ENCODE measurements at places on chromosomes 1 and 21. TPM values are rescaled to one million over a fixed set of nuclear protein-coding genes. Genes with fewer than 3 reads are reported as not detected.

Gene SPRR2B
- not detected for total RNA-seq

Gene RIIAD1
- total RNA-seq: not detected

Gene TSPAN1
- not detected for total RNA-seq

Gene CYP4A22
- total RNA-seq: not detected

Gene OR10T2
- not detected for total RNA-seq

Gene ADAMTS1
- 0.96 TPM for total RNA-seq

Gene TRIM46
- 12.4 TPM for total RNA-seq

Gene WDR4
- 27.2 TPM for total RNA-seq

Gene CLDN17
- total RNA-seq: not detected

DNA sequence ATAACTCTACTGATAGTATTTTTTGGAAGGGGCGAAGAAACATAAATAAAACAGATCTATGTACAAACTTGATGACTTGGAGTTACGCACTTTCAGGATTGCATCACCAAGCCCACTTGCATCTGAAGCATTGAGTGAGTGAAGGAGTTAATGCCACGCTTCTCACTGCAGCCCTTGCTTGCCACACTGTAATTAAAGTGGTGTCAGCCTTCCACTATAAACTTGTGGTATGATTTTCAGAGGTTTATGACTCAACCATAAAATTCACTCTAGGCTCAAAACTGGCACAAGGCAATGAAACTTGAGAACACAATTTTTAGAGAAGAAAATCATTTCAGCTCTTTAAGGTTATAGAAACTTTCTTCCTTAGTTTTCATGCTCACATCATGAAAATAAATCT, 93.9 kb upstream of the PRMT6 start:
- H3K4me1 ChIP-seq: no peaks in the 10 kb centered on the region
- no peak for DNase-seq
- H3K4me3 ChIP-seq: no peak overlapping the region
- H3K27ac ChIP-seq: no peak overlapping the region
- H3K27me3 ChIP-seq: no peaks in the 10 kb centered on the region
- H3K36me3 ChIP-seq: no peaks in the 10 kb centered on the region

- H3K4me1 ChIP-seq: peaks cover 45% of the 10 kb centered on the region
- H3K27ac ChIP-seq: peak overlapping the region; percentile 57
- no peak for DNase-seq
- peak overlapping the region; percentile 59 for H3K4me3 ChIP-seq
These were observed 21.0 kb downstream of the CD2 start for GRCh38 chr1:116775116-116775752.

GRCh38 chr1:76781447-76781846, 85.8 kb upstream of the ST6GALNAC5 start:
- H3K27me3 ChIP-seq: peaks cover 2% of the 10 kb centered on the region
- H3K4me3 ChIP-seq: no peak overlapping the region
- H3K27ac ChIP-seq: no peak overlapping the region
- H3K4me1 ChIP-seq: no peaks in the 10 kb centered on the region
- no peak for DNase-seq

DNA sequence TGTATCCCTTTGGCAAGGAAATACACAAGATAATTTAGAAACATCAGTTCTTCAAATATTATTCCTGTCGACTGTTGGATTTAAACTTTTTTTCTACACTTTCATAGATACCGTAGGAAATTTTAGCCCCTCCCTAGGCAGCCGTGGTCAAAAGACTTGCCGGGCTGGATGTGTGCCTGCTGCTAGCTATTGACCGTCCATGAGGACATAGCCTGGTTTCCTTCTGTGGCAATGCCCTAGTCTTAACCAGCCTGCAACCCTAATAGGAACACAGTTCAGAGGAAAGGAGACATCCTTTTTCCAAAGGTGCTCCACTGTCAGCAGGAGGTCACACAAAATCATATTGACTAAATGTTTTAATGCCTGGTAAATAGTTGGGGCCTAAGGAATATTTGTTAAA, 20.4 kb upstream of the KIAA1614 start:
- no peak for DNase-seq
- H3K27me3 ChIP-seq: peaks cover 2% of the 10 kb centered on the region
- peaks cover 6% of the 10 kb centered on the region for H3K4me1 ChIP-seq

- no peaks in the 10 kb centered on the region for H3K27me3 ChIP-seq
- peak overlapping the region; percentile 83 for H3K4me3 ChIP-seq
- H3K36me3 ChIP-seq: peaks cover 5% of the 10 kb centered on the region
These were observed 28.3 kb upstream of the LY9 start for GRCh38 chr1:160767395-160768294.

- DNase-seq: no peak
- peaks cover 39% of the 10 kb centered on the region for H3K27me3 ChIP-seq
- H3K4me1 ChIP-seq: no peaks in the 10 kb centered on the region
These were observed 105.6 kb downstream of the LEPR start for GRCh38 chr1:65526049-65526556.

DNA sequence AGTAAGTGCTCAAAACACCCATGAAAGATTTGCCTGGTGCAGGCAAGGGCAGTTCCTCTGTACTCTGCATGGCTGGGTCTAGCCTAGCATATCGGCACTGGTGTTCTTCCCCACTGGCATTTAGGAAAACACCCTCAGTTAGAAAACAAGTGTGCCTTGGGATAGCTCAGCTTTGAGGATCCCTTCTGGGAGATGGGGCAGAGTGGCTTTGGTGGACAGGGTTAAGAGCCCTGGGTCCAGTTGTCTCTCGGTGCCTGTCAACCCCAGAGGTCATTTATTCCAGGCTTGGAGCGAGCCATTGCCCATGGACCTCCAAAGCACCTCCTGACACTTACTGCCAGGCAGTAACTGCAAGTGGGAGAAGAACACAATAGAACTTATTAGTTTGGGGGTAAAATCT, 80.8 kb upstream of the DIRAS3 start:
- H3K36me3 ChIP-seq: no peaks in the 10 kb centered on the region
- H3K27ac ChIP-seq: no peak overlapping the region
- no peak overlapping the region for H3K4me3 ChIP-seq
- H3K4me1 ChIP-seq: no peaks in the 10 kb centered on the region

DNA sequence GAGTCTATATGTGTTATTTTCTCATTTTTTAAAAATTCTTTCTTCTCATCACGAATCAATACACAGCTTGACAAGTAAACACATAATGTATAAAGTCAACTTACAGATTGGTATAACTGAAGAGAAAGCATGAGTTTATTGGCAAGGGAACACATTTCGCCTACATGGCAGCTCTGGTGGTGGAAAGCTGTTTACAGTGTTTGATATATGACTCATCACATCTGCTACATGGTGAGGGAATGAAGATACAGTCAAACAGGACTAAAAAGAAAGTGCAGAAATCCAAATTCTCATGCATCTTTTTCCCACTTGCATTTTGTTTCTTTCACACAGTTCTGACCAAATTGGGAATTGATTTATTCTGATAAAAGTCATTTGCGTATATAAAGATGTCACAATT, 122.2 kb upstream of the ADGRL4 start:
- no peaks in the 10 kb centered on the region for H3K36me3 ChIP-seq
- H3K27ac ChIP-seq: no peak overlapping the region
- DNase-seq: no peak
- no peaks in the 10 kb centered on the region for H3K27me3 ChIP-seq
- no peak overlapping the region for H3K4me3 ChIP-seq

- H3K27ac ChIP-seq: peak overlapping the region; percentile 17
- no peak for DNase-seq
- H3K4me3 ChIP-seq: no peak overlapping the region
- no peaks in the 10 kb centered on the region for H3K27me3 ChIP-seq
- peaks cover 39% of the 10 kb centered on the region for H3K4me1 ChIP-seq
These were observed 108.8 kb downstream of the DYRK1A start for GRCh38 chr21:37475186-37475868.

DNA sequence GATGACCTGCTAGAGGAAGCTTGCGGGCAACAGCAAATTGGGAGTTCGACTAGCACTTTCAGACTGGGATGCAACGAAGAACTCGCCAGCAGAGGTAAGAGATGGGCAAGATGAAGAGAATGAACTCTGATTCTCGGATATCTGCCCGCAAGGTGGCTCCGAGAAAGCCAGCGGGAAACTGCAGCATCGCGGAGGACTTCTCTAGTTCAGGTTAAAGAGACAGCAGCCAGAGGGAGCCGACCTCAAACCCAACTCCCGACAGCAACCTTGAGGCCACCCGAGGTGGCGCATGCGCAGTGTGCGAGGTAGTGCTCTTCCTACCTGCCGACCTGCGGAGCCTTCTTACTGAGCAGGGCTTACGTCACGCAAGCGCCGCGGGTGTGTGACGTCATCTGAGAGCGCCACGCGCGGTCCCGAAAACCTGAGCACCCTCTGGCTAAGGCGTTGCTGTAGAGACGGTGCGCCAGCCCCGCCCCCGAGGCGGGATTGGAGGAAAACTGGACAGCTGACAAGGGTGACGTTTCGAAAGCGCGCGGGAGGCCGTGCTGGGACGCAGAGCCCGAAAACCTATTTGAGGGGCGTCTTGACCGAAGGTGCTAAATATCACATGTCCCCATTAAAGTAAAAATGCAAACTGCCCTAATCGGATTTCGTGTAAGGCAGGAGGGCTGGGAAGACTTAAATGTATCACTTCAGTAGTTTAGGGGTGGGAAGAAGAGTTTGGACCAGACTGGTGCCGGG, 110.5 kb upstream of the SLC25A33 start:
- H3K27me3 ChIP-seq: peaks cover 25% of the 10 kb centered on the region
- H3K4me1 ChIP-seq: peaks cover 37% of the 10 kb centered on the region
- H3K4me3 ChIP-seq: peak overlapping the region; percentile 90

- no peak overlapping the region for H3K4me3 ChIP-seq
- H3K4me1 ChIP-seq: peaks cover 1% of the 10 kb centered on the region
- H3K36me3 ChIP-seq: peaks cover 8% of the 10 kb centered on the region
- DNase-seq: no peak
These were observed 45.2 kb upstream of the C1orf198 start for GRCh38 chr1:230913496-230913895.

GRCh38 chr1:208538587-208538986, 294.4 kb upstream of the PLXNA2 start:
- no peak for DNase-seq
- no peak overlapping the region for H3K27ac ChIP-seq
- H3K4me1 ChIP-seq: no peaks in the 10 kb centered on the region
- no peak overlapping the region for H3K4me3 ChIP-seq
- H3K27me3 ChIP-seq: peaks cover 4% of the 10 kb centered on the region
- no peaks in the 10 kb centered on the region for H3K36me3 ChIP-seq

- H3K4me1 ChIP-seq: peaks cover 16% of the 10 kb centered on the region
- H3K27me3 ChIP-seq: no peaks in the 10 kb centered on the region
- H3K4me3 ChIP-seq: no peak overlapping the region
- no peak for DNase-seq
These were observed 8.6 kb downstream of the CLSTN1 start for GRCh38 chr1:9815150-9815549.

- DNase-seq: no peak
- H3K4me3 ChIP-seq: no peak overlapping the region
- H3K4me1 ChIP-seq: peaks cover 35% of the 10 kb centered on the region
- H3K36me3 ChIP-seq: peaks cover 18% of the 10 kb centered on the region
- no peaks in the 10 kb centered on the region for H3K27me3 ChIP-seq
- peak overlapping the region; percentile 22 for H3K27ac ChIP-seq
These were observed 46.2 kb downstream of the GPR3 start for GRCh38 chr1:27438621-27439061.

DNA sequence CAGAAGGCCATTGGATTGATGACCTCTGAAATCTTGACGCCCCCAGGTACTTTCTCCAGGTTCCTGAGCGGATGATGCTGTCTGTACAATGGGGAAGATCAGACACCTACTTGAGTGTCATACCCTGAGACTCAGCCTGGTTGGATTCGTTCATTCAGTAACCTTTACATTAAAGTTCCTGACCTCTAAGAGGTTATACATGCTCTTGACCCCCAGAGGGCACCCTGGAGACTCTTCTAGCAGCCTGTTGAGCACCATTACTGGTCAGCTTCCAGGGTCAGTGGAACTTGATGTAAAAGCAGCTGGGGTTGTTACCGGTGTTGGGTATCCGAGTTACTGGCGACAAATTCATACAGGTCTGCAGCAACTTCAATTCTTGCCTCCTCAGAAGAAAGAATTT, 114.3 kb upstream of the ZNF678 start:
- H3K27ac ChIP-seq: no peak overlapping the region
- peaks cover 5% of the 10 kb centered on the region for H3K27me3 ChIP-seq
- H3K36me3 ChIP-seq: no peaks in the 10 kb centered on the region
- H3K4me1 ChIP-seq: peaks cover 2% of the 10 kb centered on the region

DNA sequence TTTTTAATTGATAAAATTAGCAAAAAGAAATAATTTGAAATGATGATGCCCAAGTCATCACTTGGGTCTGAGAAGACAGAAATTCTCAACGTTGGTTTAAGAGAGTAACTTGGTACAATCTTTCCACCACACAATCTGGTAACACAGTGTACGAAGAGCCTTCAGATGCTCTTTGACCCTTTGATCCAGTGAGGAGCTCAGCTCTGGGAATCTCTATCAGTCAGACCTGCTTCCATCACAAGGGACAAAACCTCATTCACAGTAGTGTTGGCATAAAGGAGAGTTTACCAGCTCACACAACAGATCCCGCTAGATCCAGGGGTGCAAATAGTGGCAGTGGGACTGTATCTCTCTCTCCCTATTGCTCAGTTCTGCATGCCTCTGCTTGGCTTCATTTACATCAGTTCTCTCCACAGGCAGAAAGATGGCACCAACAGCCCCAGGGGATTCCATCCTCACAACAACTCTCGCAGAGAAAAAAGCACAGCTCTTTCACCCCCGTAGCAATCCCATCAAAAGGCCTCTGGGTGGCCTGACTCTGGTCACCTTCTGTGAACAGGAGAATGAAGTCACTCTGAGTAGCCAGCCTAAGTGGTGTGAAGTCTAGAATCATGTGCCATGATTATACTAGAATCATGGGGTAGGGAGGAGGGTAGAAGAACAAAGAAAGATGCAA, 119.7 kb downstream of the ZNF281 start:
- H3K27ac ChIP-seq: no peak overlapping the region
- no peaks in the 10 kb centered on the region for H3K27me3 ChIP-seq
- no peak for DNase-seq
- H3K36me3 ChIP-seq: no peaks in the 10 kb centered on the region

GRCh38 chr1:112209493-112209892, 186.5 kb upstream of the CTTNBP2NL start:
- H3K27ac ChIP-seq: no peak overlapping the region
- no peak for DNase-seq
- no peaks in the 10 kb centered on the region for H3K4me1 ChIP-seq
- H3K4me3 ChIP-seq: no peak overlapping the region
- peaks cover 12% of the 10 kb centered on the region for H3K27me3 ChIP-seq

DNA sequence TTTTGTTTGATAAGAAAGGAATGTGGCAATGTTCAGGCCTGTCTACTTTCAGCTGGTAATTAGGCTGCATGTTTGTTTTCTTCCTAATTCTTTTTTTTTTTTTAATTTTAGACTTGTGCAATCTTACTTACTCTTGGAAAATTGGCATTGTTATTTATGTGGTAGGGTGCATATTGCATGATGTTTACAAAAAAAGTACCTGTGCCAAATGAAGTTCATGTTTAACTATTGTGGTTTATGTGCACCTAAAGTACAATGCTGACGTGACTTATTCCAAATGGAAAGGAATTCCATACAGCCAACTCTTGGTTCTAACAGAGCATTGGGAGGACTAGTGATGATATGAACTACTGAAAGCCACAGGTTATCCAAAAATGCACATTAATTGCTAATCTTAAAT, 51.0 kb downstream of the KCNK2 start:
- H3K4me3 ChIP-seq: no peak overlapping the region
- H3K4me1 ChIP-seq: no peaks in the 10 kb centered on the region
- no peak for DNase-seq
- H3K27ac ChIP-seq: no peak overlapping the region
- H3K36me3 ChIP-seq: no peaks in the 10 kb centered on the region
- no peaks in the 10 kb centered on the region for H3K27me3 ChIP-seq
